ENCODE measurements at places on chromosomes 7 and 10. TPM values are rescaled to one million over a fixed set of nuclear protein-coding genes. Genes with fewer than 3 reads are reported as not detected.

- no peak overlapping the region for H3K4me3 ChIP-seq
- H3K27ac ChIP-seq = no peak overlapping the region
- no peaks in the 10 kb centered on the region for H3K27me3 ChIP-seq
Measured at GRCh38 chr7:6164491-6164890, 107.9 kb downstream of the CYTH3 start.

DNA sequence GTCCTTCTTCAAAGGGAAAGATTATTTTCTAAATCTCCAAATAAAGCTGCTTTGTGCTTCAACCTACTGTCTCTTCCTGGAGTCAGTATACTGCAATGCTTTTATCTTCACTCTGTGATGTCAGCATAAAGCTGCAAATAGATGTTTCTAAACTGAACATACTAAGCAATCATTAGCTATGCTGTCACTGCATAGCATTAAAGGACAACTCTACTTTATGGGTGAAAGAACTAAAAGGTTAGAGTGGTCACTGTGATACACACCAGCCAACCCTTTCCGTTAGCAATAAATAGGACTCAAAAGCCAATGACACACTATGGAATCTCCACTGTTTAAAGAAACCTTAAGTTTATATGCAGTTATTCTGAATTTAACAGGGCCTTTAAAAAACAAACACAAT is 1.8 kb downstream of the CCDC186 start:
- peak overlapping the region; percentile 96 for H3K4me3 ChIP-seq
- H3K36me3 ChIP-seq = peaks cover 23% of the 10 kb centered on the region
- peaks cover 59% of the 10 kb centered on the region for H3K4me1 ChIP-seq
- H3K27ac ChIP-seq = peak overlapping the region; percentile 98

The RNF148 gene
- not detected for polyA plus RNA-seq

The GALNT17 gene
- polyA plus RNA-seq = not detected

All from naive thymus-derived CD8-positive, alpha-beta T cell (primary cell).